ENCODE measurements at places on chromosomes 2 and 18.

GRCh38 chr2:72961853-72962468 lies 44.6 kb downstream of the EMX1 start:
- DNase-seq, result no peak

GRCh38 chr2:120103723-120104467 lies 91.0 kb downstream of the EPB41L5 start:
- peak; percentile 95 for DNase-seq

- no peak for DNase-seq
Observed at GRCh38 chr2:122864728-122865127, 1109.3 kb downstream of the TSN start.

DNA sequence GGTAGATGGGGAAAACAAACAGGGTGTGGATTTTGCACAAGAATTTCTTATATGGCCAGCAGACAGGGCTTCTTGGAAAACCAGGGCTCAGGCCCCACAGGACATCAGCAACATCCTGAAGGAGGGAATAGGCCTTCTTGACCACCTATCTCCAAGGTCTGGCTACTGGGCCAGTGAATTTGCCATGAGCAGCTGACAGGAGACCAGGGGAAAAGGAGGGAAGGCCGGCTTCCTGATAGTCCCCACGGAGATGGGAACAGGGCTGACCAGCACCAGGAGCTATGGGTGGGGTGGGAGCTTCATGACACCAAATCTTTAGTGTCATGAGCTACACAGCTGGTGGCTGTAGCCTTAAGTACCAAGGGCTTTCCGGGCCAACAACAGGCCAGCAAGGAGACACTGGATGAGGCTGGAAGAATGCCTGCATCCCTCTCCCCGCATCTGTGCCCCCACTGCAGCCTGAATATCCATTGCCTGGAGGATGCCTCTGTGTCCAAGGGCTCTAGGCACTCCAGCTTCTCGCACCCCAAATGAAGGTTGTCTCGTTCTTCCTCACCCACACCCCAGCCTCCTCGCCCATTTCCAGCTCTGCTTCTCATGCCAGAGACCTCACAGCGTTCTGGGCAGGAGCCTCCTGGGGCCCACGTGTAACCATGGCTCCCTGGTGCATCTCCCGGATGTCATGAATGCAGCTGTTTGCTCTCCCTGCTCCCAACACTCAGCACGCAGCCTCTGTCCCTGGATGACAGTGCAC lies 74.8 kb downstream of the EMX1 start:
- no peak for DNase-seq

GRCh38 chr2:120599656-120600055 lies 136.0 kb upstream of the GLI2 start:
- DNase-seq, result no peak

- DNase-seq, result no peak
Observed at GRCh38 chr2:136206613-136207012, 88.7 kb upstream of the CXCR4 start.

GRCh38 chr2:95353613-95354468 lies 48.7 kb upstream of the FAHD2A start:
- DNase-seq, result no peak

DNA sequence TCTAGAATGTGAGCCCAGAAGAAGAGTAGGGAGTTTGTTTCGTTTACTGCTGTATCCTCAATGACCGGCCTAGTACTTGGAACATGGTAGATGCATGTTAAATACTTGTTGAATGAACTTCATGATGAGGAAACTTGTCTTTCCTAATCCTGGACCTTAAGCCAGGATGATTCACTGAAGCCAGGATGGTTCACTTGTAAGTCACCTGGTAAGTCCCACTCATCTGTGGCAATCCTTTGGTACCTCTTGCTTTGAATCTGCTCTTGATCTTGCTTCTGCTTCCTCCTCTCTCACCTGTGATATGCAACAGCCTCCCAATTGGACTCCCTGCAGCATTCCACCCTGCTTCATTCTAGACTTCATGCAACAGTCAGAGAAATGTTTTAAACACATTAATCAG lies 43.6 kb downstream of the QPCT start:
- peak; percentile 75 for DNase-seq

GRCh38 chr2:128372621-128373341 lies 54.1 kb upstream of the HS6ST1 start:
- DNase-seq, result no peak

DNA sequence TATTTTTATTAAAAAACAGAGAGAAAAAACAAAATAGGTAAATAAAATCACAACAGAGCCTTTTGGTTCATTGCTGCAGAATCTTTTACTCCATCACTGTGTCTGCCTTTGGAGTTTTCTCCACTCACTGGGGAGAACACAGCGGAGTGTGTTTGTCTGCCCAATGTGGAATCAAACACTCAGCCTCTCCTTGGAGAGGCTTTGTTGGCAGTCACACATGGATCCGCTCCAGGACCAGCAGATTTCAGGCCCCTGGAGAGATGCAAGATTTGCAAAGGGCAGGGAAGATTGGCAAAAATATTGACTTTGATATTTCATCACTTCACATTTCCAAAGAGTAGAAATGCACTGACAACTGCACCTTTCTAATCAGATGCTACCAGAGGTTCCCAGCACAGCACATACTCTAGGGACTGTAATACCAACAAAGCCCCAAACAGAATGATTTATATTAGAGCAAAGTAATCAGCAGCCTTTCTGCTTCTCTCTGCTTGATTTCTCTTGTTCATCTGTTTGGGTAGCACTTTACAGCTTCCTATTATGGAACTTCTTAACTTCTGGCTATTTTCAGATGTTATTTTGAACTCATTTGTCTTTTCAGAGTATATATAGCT lies 1898.8 kb upstream of the PIK3C3 start:
- DNase-seq, result peak; percentile 4

GRCh38 chr18:63105636-63106316 lies 213.8 kb downstream of the BCL2 start:
- no peak for DNase-seq

- peak; percentile 1 for DNase-seq
Observed at GRCh38 chr2:103174711-103175110, 412.9 kb downstream of the TMEM182 start.

DNA sequence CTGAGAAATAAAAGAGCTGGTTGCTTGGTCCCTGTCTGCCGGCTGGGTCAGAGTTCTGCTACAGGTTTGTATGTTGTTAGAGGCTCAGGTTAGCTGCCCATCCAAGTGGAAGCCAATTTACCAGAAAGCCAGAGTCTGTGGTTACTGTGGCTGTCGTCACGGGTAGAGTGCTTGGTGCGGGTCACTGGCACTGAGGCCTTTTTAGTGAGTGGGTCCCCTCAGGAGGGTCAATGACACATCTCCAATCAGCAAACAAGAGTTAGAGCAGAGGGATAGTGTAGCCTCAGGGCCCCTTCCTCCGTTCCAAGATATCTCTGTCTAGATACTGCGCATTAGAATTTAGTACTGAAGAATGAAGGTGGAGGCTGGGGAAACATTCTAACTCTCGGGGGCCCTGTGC lies 41.2 kb downstream of the CTIF start:
- DNase-seq, result no peak

GRCh38 chr2:240554767-240555493 lies 2.9 kb downstream of the ANKMY1 start:
- no peak for DNase-seq
